ENCODE measurements at places on chromosomes 2 and 18.

DNA sequence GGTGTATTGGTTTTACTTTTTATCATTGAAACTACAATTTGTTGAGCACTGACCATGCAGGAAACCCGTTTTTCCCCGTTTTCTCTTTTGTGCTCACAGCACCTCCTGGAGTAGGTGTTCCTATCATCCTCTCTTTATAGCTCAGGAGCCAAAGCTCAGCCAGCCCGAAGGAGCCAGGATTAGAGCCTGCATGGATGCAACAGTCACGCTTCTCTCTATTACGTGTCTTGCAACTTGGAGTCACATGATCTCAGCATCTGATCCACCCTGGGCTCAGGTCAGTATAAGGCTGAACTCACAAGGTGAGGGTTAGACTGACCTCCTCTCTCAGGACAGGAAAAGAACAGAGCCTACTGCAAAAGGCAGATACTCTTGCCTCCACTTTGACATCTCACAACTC lies 150.5 kb downstream of the MBP start:
- no peak for DNase-seq

- DNase-seq: no peak
These were observed 144.4 kb upstream of the PIEZO2 start for GRCh38 chr18:11293794-11294193.

DNA sequence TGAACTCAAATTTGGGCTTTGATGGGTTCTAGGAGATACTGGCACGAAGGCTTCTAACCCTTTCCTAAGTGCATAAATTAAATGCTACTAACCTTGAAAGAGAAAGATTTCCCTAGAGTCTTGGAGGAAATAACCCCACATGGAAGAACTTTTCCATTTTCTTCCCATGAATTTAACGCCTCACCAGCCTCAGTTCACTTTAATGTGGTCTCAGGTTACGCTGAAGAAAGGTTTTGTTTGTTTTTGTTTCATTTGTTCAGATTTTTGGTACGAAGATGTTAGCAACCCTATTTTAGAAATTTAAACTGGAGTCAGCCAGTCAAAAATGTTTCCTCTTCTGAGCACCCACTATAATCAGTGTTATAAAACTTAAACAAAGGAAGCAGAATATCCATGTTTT lies 30.7 kb downstream of the METTL4 start:
- DNase-seq: no peak

DNA sequence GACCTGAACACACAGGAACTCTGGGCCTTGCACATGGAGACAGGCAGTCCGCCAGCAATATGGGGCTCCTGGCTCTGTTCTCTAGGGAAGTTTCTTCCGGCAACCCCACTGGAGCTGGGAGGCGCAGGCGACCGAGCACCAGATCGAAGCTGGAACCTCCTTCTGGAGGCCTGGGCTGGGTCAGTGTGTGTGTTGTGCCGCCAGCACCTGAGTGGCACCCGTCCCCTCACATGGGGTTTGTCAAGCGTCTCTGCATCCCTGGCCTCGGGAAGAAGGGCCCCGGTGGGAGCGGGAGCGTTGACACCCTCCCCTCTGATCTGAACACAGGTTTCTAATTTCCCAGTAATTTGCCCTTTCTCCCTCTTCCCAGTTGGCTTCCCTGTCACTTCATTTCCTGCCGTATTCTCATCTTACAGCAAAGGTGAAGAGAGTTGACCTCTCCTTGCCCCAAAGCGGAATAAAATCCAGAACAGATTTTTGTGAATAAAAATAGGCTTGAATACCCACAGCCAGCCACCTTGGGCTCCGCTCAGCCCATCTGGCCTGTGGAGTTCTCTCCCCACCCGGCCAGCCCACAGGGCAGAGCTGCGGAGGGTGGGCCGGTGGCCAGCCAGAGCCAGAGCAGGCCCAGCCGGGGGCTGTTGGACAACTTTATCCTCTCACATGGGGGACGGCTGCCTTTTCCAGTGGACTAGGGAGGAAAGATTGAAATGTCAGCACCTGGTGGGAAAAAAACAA lies 85.9 kb downstream of the APOB start:
- DNase-seq: no peak
